Activated CD8-positive, alpha-beta memory T cell treated with anti-CD3 and anti-CD28 coated beads for 1 hour (primary cell): ENCODE measurements at places on chromosomes 11 and 22.

DNA sequence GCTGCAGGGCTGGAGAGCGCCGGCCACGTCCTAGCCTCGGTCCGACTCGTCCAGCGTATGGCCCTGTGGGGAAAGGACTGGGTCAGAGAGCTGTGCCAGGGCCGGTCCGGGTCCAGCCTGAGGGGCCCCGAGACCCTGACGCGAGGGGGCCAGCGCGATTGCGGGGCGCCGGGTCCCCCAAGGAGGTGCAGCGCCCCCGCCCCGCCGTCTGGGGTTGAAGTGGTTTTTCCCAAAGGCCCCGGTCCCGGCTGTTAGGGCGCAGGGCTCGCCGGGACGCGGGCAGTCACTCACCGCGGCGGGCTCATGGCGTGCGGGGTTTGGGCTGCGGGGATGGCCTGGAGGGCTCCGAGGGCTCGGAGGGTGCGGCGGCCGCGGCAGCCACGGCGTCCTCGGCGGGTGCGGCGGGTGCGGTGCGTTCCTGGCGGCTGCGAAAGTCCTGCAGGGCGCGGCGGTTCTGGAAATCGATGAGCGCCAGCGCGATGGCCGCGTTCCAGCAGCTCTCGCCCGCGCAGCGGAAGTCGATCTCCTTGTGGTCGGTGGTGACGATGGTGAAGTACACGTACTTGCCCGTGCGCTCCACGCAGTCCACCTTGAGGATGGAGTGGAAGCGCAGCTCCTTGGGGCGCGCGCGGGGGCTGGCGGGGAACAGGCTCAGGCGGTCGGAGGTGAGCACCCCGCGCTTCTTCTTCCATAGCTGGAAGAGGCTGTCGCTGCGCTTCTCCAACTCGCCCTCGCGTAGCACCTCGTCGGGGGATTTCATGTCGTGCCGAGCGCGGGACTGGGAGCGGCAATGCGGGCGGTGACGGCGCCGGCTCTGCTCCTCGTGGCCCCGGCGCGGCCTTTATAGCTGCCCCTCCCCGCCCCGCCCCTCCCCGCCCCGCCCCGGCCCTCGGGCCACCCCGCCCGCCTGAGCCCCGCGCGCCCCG is at the start of gene PHLDA2:
Gene PHLDA2, minus strand, starts transcription at position 816 of the 926 bp plus-strand sequence. Its CDS starts 56 bp downstream, at position 760.
- no peak for DNase-seq

GRCh38 chr11:22657101-22657694 is 9.2 kb upstream of the GAS2 start:
- no peak for DNase-seq

DNA sequence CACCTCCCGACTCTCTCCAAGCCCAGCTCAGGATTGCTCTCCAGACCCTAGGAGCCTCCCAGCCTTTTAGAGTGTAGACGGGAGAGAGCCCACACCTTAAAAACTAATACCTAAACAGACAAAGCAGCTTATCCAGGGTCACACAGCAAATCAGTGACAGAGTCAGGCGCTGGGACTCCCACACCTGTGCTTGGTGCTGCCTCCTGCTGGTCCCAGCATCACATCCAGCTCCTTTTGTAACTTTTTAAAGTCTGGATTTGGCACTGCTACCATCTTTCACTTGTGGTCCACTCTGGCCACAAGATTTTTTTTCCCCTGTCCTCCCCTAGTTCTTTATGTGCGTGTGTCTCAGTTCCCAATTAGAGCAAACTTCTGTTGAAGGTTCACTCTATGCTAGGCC is 4.7 kb downstream of the ANO1 start:
- DNase-seq, result no peak

- DNase-seq, result no peak
These were observed 163.1 kb downstream of the PKNOX2 start for GRCh38 chr11:125327518-125328224.

DNA sequence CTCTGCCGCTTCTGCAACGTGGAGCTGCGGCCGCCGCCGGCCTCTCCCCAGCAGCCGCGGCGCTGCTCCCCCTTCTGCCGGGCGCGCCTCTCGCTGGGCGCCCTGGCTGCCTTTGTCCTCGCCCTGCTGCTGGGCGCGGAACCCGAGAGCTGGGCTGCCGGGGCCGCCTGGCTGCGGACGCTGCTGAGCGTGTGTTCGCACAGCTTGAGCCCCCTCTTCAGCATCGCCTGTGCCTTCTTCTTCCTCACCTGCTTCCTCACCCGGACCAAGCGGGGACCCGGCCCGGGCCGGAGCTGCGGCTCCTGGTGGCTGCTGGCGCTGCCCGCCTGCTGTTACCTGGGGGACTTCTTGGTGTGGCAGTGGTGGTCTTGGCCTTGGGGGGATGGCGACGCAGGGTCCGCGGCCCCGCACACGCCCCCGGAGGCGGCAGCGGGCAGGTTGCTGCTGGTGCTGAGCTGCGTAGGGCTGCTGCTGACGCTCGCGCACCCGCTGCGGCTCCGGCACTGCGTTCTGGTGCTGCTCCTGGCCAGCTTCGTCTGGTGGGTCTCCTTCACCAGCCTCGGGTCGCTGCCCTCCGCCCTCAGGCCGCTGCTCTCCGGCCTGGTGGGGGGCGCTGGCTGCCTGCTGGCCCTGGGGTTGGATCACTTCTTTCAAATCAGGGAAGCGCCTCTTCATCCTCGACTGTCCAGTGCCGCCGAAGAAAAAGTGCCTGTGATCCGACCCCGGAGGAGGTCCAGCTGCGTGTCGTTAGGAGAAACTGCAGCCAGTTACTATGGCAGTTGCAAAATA is 816 bp downstream of the PDE3B start:
- DNase-seq, result no peak

GRCh38 chr11:70581991-70582885 is 183.9 kb downstream of the CTTN start:
- no peak for DNase-seq

- DNase-seq, result no peak
These were observed 30.2 kb downstream of the MRTFA start for GRCh38 chr22:40606306-40606705.

GRCh38 chr11:2303627-2304505 is 2.1 kb downstream of the TSPAN32 start:
- DNase-seq, result no peak

GRCh38 chr22:21033895-21034294 is 1.5 kb upstream of the SLC7A4 start:
- no peak for DNase-seq

DNA sequence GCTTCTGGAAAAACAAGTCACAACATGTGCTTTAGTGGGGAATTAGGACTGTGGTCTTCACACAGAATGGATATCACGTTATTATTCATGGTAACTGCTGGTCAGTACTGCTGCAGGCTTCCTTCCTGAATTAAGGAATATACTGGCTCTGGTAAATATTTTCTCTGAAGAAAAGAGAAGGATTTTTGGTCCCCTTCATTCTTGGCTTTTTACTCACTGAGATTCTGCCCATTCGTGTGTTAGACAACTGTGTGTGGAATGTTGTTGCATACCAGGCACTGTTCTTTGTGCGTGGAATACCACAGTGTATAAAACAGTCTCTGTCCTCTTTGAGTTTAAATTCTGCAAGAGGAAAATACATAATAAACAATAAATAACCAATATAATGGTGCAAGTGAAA is 80.3 kb downstream of the ALX4 start:
- no peak for DNase-seq

GRCh38 chr11:125313271-125314219 is 149.0 kb downstream of the PKNOX2 start:
- no peak for DNase-seq

- no peak for DNase-seq
These were observed 48.7 kb downstream of the DDX6 start for GRCh38 chr11:118742304-118742703.

DNA sequence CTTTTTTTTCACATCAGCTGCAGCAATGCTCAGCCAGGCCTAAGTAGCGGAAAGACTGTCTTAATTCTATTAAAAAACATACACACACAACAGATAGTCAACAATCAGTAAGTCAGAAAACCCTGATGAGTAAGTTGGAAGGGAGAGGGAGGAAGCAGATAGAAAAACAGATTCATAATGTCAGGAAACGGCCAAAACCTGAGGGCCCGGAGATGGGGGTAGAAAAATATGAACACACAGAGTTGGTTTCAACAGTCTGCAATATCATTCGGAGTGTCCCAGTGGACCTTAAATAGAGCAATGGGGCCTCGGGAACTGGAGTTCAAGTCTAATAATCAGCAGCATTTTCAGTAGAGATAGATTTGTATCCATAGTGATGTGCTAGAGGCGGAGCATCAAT is 14.8 kb downstream of the LRRC55 start:
- DNase-seq, result no peak

- no peak for DNase-seq
These were observed 116.7 kb upstream of the SERPIND1 start for GRCh38 chr22:20656902-20657836.

GRCh38 chr11:68193018-68193417 is 20.1 kb downstream of the KMT5B start:
- DNase-seq, result no peak

DNA sequence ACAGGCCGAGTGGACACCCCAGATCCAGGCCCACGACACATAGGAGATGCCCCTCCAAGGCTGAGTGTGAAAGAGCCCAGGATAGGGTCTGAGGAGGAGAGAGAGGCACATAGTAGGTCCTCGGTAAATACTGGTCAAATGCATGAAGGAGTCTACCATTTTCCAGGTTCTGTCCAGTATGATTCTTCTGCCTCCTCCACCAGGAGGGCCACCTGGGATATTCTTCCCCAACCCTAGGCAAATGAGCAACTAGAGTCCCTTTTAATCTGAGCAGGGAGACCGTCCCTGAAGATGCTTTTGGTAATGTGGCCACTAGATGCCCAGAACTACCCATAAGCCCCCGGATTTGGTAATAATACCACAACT is 6.7 kb downstream of the PDGFB start:
- no peak for DNase-seq

- DNase-seq, result no peak
These were observed 5.0 kb downstream of the TPCN2 start for GRCh38 chr11:69053546-69054396.

DNA sequence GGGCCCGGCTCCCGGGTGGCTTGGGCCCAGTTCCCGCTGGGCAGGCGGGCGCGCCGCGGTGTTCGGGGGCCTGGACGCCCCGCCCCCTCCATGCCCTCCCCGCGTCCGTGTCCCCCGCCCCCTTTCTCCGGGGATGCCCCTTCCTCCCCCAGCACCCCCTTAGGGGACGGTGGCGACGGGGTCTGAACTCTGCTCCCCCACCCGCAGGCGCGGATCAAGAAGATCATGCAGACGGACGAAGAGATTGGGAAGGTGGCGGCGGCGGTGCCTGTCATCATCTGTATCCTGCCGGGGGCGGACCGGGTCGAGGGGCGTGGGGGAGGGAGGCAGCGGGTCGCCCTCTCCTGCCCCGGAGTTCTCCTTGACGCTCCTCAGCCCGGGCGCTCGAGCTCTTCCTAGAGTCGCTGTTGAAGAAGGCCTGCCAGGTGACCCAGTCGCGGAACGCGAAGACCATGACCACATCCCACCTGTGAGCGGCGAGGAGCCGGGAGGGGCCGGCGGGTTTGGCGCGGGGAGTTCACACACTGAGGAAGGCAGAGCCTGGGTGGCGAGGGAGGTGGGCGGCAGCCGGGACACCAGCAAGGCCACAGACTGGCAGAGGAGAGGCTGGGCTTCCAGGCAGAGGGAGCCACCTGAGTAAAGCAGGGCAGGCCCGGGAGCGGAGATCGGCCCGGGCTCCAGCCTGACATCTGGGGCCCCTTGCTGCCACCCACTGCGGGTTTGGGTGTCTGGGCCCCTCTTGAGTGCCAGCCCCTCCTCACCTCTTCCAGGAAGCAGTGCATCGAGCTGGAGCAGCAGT is 546 bp downstream of the DRAP1 start:
- DNase-seq, result peak; percentile 41

GRCh38 chr11:7473717-7474116 is 11.6 kb upstream of the OLFML1 start:
- no peak for DNase-seq

DNA sequence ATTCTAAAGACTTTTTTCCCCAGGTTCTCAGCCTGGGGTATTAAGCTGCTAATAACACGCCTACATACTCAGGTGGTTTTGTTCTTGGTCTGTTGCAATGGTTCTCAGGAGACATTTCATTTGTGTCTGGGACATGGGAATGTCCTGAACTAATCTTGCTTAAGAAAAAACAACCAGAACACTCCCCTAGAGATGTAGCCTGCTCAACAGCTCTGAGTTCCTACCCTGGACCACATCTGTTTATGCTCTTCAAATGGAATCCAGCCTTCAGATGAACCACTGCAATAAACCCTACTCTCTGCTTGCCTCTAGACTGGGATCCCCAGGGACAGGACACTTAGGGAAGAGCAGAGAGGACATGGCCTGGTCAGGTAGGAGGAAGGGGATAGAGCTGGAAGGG is 29.9 kb downstream of the RELT start:
- DNase-seq, result no peak

- DNase-seq, result no peak
These were observed 1.0 kb upstream of the PRDM10 start for GRCh38 chr11:130003717-130004001.

DNA sequence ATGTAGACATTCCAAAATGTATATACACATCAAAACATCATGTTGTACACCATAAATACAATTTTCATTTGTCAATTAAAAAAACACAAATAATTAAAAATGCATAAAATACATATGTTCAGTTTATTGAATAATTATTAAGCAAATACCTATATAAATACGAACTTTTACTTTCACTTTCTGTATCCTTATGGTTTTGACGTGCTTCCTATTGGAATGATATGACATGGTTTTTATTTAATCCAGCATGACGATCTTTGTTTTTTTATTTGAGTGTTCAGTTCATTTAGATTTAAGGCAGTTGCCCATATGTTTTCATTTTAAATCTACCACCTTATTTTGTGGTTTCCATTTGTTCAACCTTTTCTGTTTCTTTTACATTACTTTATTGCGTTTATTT is 198.3 kb upstream of the PLET1 start:
- DNase-seq, result no peak

DNA sequence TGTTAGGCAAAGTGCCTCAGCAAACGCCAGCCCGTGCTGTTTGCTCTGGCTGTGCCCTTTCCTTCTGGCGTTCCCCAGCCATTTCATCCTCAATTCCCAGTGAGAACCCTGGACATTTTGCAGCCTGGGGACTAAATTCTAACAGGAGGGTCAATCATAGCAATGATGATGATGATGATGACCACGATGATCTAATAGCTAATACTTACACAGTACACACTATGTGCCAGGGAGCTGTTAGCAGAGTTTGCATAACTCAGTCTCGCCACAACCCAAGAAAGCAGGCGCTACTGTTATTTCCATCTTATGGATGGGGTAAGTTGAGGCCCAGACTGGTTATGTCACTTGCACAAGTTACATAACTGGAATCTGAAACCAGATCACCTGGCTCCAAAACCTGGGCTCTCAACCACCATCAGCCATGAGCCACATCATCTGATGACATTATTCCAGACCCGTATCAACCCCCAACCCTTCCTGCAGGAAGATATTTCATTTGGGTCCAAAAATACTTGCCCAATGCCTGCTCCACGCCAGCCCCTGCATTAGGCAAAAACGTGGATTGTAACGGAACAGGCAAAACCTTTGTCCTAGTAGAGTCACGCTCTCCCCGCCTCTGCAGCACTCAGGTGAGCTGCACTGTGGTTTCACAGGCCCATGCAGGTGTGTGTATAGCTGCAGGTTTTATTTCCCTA is 132.6 kb upstream of the SERPIND1 start:
- no peak for DNase-seq

- DNase-seq, result no peak
These were observed 7.2 kb downstream of the FAM118A start for GRCh38 chr22:45316796-45317526.

GRCh38 chr11:62985041-62985750 is 429 bp upstream of the SLC22A6 start:
- DNase-seq, result no peak

GRCh38 chr11:77442394-77443053 is 31.4 kb downstream of the PAK1 start:
- DNase-seq, result no peak
